Activated CD4-positive, CD25-positive, alpha-beta regulatory T cell treated with anti-CD3 and anti-CD28 coated beads, Interleukin-2, amount 50 U/mL, for 24 hours (primary cell): ENCODE measurements at places on chromosomes 12 and 14.

GRCh38 chr12:50257236-50258166 is 25.8 kb downstream of the LIMA1 start:
- no peak for ATAC-seq

DNA sequence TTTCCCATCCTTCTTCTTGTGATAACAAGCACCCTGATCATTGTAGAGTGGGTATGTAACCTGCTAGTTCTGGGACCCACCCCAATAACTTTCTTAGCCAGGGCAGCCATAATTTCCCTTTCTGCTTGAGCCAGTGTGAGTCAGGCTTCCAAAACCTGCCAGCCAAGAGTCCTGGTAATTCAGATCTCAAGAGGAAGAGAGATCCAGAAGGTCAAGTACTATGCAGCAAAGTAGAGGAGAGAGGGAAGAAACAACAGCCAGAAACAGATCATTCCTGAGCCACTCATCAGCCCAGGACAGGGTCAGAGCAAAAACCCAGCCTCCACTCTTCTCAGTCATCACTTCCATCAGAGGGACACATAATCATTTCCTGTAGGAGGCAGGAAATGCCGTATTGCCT is 182.0 kb downstream of the DICER1 start:
- no peak for ATAC-seq

DNA sequence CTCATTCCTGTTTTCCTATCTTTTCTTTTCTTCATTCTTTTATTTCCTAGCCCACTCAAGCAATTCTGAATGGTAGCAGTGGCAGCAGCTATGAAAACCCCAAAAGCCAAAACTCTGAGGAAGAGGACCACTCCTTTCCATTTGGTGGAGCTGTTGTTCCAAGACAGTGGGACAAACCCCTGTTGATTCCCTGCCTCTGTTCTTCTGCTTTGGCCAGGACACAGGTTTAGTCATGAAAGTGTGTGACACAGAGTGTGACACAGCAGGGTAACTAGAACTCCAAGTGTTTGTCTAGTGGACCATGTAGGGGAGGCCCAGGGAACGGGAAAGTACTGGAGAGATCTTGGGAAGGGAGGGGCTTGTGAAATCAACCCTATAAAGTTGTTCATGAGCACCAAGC is 71.1 kb downstream of the PTCSC3 start:
- no peak for ATAC-seq

- ATAC-seq: no peak
These were observed 43.7 kb upstream of the ATP2B1 start for GRCh38 chr12:89752341-89752740.

DNA sequence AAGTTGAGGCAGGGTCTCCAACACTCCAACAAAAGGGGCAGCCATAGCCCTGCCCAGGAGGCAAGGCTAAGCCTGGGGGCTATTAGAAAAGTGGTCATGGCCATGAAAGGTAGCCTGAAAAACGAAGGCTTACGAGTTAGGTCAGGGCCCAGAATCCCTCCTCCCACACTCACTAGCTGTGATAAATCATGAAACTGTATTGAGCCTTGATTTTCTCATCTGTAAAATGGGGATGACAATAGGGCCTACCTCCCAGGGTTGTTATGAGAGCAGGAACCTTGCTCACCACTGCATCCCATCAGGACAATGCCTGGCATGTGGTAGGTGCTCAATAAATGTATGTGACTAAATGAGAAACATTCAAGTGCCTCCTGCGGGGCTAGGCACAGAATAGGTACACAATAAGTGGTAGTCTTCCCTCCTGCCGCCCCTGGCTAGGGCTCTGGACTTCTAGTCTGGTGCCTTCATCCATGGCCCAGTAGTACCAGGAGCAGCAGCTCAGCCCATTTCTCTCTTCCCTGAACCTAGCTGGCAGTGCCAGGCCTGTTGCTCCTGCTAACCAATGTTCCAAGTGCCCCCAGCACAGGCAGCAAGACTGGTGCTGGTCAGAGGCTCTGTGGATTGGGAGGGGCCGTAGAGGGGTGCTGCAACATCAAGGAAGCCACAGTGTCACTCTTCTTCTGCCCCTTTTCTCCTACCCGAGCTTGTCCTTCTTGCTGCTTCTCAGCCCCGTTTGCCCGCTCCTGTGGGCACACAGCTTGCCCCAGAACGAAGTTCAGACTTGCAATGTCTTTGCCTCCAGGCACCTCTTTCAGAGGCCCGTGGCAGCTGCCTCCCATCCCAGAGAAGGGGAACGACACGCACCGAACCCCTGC is 7.8 kb downstream of the PGF start:
- no peak for ATAC-seq

DNA sequence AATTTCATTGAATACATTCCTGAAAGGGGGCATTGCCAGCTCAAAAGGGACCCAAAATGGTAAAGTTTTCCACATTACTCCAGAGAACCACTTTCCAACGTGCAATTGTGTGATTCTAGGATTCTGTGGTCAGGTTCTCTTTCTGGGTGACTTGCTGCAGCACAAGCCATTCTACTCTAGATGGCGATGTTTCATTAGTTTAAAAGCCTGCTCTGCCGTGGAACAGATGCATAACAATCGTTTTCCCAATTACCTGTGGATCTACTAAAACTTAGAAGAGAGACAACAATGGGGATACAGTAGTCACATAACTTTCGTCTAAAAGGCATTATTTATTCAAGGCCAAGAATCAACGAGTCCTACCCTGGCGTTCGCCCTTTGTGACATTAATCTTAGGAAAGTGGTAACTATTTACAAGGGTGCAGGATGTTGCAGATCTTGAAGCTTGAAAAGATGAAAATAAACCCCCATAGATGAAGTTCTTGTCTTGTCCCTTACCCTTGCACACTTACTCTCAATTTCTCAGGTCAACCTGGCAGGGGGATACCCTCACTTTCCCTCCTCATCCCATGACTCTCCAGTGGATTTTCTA is 400.9 kb downstream of the SNAPC1 start:
- ATAC-seq: no peak

- ATAC-seq: no peak
These were observed 11.8 kb downstream of the PDE1B start for GRCh38 chr12:54561164-54561563.

DNA sequence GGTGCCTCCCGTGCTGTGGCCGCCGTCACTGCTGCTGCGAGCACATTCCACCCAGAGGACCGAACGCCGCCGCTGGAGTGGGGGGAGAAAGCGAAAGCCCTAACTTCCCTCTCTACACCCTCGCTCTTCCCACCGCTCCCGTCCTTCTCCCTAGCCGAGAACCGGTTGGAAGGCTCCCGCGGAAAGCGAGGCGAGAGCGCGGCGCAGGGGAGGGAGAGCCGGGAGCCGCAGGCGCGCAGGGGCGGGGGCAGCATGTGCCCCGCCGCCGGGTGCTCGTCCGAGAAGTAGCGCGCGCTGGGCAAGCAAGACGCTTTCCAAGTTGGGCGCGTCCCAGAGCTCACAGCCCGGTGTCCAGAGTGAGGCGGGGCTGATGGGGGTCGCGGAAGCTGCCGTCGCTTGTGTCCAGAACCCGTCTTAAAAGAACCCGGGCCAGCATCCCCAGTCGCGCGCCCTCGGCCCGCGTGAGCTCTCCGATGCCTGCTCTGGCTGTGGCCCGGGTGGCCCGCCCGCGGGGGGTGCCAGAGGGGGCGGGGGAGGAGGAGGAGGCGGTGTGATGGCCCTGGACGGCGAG is at the start of gene TRHDE:
Gene TRHDE (plus strand): TSS at position 280 of the 571 bp plus-strand sequence. CDS start 274 bp downstream, at position 554.
- ATAC-seq: no peak

GRCh38 chr12:94208622-94208966 is 60.2 kb downstream of the PLXNC1 start:
- peak; percentile 54 for ATAC-seq

DNA sequence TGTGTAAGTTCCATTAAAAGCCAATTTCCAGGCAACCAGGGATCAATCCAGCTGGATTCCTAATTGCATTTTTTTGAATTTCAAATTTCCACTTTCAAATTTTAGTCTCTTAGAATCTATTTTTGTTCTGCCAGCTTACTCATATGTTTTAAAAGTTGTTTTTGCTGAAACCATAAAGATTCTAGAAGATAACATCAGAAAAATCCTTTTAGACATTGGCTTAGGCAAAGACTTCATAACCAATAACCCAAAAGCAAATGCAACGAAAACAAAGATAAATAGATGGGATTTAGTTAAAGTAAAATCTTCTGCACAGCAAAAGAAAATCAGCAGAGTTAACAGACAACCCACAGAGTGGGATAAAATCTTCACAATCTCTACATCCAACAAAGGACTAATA is 253.3 kb downstream of the AEBP2 start:
- no peak for ATAC-seq

GRCh38 chr14:59256331-59256730 is 67.9 kb downstream of the DAAM1 start:
- no peak for ATAC-seq

DNA sequence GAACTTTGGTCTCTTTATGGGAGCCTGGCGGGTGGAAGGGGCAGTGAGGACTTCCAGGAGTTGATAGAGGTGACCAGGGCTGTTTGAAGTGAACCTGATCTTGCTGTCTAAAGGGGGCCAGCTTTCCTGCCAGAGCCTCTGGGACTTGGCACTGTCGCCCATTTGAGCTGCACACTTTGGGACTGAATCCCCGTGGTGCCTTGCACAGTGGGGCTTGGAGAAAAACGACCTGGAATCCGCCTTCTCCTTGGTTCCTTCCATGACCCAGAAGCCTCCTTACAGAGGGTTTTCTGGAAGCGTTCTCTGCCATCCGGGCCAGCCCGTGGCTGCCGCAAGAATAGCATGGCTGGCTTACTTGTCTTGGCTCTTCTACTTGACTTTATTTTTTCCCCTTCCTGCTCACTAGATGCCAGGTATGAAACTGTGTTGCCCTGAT is 2.0 kb downstream of the RFLNA start:
- no peak for ATAC-seq

DNA sequence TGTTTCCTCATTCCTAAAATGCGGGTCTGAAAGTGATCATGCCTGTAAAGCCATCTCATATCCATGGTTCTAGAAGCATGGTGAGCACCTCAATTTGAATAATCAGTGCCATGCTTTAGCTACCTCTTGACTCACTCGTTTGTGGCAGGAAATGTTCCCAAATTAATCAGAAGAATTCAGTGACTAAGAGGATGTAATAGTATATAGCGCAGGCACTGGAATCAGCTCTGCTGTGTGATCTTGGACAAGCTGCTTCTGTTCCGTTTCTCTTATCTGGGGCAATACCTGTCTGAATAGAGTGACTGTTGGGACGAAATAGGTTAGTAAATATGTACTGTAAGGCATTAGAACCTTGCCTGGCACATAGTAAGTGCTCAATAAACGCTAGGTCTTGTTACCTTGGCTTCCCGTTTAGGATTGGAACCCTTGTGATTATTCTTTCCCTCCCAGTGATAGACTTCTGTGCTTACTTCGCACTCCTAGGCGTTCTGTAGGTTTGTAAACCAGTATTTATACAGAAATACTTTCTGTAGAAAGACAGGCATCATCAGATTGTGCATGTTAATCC is 820 bp upstream of the SMAGP start:
- peak; percentile 36 for ATAC-seq
